GM23338 (cell line): ENCODE measurements at places on chromosomes 6 and 20.

- no peak for DNase-seq
These were observed 109.1 kb downstream of the PRDM1 start for GRCh38 chr6:106194949-106195921.

DNA sequence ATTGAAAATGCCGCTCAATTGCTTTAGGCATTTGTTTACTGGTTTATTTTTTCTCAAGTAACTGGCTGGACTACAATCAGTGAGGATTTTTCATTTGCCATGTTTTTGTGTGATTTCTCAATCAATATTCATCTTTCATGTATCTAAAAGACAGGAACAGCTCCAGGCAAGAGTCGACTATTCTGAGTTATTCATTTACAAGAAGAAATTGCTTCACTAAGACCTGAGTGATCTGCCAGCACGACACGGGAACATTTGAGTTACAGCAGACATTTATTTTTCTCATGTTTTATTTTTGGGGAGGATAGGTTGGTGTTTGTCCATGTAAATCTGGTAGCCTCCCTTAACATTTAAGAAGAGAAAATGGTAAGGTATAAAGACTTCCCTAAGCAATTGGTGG lies 124.1 kb downstream of the CBLN4 start:
- no peak for DNase-seq

GRCh38 chr20:15866916-15867730 lies 706.1 kb downstream of the KIF16B start:
- DNase-seq: no peak

- DNase-seq: peak; percentile 25
These were observed 90.6 kb downstream of the SCP2D1 start for GRCh38 chr20:18904192-18904591.

- DNase-seq: no peak
These were observed 136.5 kb downstream of the ATXN1 start for GRCh38 chr6:16624636-16625290.
